HepG2 (cell line): ENCODE measurements at places on chromosomes 3 and 15.

DNA sequence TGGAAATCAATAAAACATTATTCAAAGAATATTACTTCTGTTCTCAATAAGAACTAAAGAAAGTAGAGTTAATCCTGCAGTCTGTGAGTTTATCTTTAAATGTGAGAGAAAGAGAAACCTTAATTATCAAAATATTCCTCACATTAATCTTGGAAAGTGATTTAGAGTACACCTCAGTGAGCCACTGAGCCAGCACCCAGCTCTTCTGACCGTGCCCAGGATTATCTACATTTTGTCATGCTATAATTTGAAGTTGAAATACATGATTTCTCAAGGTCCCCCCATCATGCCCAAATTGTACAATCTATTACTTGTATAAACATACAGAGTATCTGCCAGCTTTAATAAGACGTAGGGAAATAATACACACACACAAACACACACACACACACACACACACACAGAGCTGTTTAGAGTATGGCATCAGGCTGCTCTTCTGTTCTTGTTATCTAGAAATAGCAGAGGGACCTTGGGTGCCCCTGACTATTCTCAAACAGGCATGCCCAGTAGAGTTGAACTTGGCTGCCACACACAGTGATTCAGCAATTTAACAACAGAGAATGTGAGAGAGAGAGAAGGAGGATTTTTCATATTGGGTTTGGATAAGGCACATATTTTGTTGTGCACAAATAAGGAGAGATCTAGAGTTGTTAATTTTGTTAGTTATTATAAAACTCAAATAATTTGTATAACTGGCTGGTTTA is 74.4 kb downstream of the P2RY1 start:
- DNase-seq: no peak

DNA sequence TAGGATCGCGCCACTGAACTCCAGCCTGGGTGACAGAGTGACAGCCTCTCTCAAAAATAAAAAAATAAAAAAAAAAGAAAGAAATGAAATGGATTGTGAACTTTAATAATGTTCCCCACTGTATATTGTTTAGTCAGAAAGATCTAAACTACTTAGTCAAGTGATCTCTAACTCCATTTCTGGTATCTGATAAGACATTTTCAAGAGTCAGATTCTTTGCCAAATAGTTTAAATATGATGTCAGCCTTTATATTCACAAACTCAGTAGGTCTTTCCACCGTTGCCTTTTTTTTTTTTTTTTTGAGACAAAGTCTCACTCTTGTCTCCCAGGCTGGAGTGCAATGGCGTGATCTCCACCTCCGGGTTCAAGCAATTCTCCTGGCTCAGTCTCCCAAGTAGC is 29.0 kb upstream of the OSBPL11 start:
- no peak for DNase-seq

- DNase-seq: no peak
These were observed 54.4 kb downstream of the SH3BP5 start for GRCh38 chr3:15277861-15278500.

DNA sequence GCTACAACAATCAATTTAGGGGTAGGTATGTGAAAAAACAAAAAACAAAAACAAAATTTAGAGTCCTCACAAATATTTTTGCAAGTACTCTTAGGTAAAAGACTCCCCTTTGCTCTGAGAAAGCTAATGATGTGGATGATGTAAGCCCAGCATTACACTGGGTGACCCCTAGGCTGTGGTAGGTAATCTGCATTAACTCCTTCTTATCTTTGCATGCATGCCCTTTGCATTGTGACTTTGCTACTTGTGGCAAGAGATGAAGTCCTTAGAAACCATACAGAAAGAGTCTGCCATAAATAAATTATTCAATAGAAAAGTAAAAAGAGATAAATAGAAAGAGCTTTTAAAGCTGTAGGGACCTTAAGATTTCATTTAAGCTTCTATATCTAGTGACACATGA is 159.7 kb upstream of the MBNL1 start:
- no peak for DNase-seq

DNA sequence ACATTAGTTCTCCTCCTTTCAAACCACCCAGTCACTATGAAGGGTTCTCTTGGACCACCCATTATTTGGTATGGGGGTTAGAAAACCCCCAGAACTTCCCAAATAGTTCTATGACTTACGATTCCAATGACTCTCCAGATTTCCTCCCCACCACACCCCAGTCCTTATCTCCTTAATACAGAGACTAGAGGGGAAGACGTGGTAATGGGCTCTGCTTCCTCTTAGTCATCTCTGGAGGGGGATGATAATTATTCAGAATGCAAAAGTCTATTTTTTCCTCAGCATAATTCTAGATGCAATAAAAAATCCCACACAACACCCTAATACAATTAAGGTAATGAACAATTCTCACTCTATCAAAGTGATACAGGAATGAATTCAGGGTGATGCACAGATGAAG is 48.9 kb upstream of the CFAP161 start:
- no peak for DNase-seq

GRCh38 chr3:159448902-159449301 is 539.7 kb upstream of the IL12A start:
- no peak for DNase-seq
